Activated naive CD8-positive, alpha-beta T cell treated with anti-CD3 and anti-CD28 coated beads for 36 hours (primary cell): ENCODE measurements at places on chromosomes 5 and 9. TPM values are rescaled to one million over a fixed set of nuclear protein-coding genes. Genes with fewer than 3 reads are reported as not detected.
A peak's percentile ranks its signal among the peaks of the same experiment; 100 is the strongest.

Gene SUSD3
- 27.1 TPM for total RNA-seq

Gene PCDHA1
- not detected for total RNA-seq

Gene FOXI1
- not detected for total RNA-seq

GRCh38 chr5:31383734-31384133 is 148.2 kb downstream of the DROSHA start:
- DNase-seq = no peak

- no peak for DNase-seq
Measured at GRCh38 chr9:123314617-123315016, 41.4 kb upstream of the CRB2 start.

DNA sequence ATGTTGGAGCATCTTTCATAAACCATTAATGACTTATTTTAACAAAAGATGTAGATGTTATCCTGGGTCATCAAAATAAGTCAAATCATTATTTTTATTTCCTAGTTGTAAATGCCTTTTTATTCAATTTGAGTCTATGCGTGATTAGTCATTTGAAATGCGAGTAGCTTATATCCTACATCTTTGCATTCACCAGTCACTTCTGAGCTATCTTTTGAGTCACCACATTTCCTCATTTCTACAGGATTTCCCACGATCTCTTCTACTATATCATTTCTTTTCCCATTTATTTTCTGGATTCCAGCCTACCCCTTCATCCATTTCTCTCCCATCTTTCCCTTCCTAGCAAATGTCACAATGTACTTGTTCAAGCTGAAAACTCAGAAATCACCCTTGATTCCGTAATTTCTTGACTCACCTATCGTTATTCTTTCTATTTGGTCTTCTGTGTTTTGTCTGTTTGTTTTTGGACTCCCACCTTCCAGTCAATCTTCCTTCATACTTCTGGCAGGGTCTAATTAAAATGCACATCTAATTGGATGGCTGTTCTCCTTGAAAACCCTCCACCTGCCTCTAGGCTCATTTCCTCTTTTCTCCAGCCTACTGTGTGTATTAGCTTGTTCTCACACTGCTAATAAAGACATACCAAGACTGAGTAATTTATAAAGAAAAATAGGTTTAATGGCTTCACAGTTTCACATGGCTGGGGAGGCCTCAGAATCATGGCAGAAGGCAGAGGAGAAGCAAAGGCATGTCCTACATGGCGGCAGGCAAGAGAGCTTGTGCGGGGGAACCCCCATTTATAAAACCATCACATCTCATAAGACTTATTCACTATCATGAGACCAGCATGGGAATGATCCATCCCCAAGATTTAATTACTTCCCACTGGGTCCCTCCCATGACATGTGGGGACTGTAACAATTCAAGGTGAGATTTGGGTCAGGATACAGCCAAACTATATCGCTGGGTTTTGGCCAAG is 112.4 kb downstream of the MEF2C start:
- DNase-seq = no peak

DNA sequence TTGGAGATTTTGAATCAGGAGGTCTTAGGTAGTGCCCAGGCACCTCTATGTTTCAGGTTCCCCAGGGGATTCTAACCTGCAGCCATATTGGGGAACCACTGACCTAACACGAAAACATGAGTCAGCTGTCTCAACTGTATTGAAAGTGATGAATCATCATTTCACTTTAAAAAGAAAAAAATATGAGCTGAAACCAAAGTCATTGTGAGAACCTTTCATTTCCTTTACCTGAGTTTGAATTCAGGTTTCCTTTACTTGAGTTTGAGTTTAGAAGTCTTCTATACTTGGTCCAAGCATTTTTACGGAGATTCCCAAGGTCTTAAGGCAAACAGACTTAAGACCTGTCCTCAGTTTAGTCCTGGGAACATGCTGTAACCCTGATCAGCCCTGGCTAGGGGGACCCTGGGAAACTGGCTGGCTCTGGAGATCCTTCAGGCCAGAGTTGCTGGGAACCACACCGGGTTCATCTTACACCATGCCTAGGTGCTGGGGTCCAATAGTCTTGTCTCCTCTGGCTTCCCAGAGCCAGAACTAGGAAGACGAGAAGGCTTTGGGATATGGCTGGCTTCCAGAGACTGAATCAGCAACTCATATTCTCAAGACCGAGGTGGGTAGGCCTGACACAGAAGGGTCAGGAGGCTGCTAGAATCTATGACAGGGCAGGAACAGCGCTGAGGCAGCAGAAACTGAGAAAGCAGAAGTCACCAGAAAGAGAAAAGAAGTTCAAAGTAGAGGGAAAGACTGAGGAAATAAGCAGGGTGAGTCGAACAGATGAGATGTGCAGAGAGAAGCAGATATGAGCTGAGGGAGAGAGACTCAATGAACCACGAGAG is 16.4 kb upstream of the PDCD1LG2 start:
- DNase-seq = no peak

DNA sequence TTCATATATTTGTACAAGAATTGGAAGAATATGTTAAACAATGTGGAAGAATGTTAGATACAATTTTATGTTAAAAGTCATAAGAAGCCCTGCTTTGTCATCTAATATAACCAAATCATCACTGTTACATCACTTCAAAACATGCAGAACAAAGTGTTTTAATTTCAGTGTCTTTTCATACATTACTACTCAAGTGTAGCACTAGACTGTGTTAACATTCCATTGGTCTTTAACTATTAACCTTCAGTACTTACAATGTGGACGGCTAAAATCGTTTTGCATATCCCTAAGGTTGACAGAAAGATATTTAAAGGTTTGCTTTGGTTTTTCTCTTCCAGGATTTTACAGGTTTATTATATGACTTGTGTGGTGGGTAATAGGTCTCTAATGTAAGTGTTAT is 50.9 kb downstream of the VCAN start:
- DNase-seq = no peak

GRCh38 chr9:36892279-36892678 is 141.8 kb downstream of the PAX5 start:
- no peak for DNase-seq

- no peak for DNase-seq
Measured at GRCh38 chr9:14147738-14148137, 166.2 kb downstream of the NFIB start.

DNA sequence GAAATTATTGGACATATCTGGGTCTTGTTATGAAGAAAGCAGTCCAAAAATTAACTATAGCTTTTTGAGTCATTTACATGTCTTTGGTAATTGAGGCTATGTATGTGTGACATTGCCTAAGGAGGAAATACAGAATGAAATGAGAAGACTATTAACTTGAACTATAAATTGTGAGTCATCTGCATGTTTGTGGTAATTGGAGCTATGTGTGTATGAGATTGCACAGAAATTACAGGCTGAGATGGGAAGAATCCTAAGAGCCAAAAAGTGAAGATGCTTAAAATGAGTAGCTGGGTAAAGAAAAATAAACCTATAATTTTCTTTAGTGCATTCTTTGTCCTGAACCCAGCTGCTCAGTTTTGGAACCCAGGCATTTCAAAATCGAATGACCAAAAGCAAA is 747.6 kb upstream of the EDIL3 start:
- no peak for DNase-seq

GRCh38 chr9:137212520-137212919 is 7.0 kb downstream of the NDOR1 start:
- DNase-seq = no peak

GRCh38 chr5:136579238-136579637 is 213.9 kb upstream of the TRPC7 start:
- DNase-seq = no peak

GRCh38 chr5:133611357-133612248 is 738 bp downstream of the FSTL4 start:
- DNase-seq = peak; percentile 11

DNA sequence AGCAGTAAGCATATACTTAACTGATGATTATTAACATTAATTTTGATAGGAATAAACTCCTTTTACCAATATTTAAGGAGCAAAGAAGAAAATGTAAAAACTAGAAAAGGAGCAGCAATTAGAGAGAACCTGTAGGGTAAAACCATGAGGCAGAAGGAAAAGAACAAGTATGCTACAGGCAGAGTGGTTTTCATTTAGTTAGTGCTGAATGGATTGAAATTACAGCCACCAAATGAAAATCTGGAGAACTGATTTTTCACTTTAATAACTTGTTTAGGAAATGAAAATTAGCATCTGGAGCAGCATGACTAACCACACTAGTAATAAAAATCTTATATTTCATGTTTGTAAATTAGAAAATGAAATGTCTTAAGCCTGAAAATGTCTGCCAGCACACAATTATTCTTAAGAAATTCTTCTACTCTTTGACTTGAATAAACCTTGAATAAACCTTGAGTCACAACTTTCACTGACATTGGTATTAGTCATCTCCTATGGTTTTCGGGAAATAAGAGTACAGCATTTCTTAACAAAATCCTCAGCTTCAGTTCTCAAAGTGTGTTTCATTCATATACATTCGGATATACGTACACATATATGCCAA is 1504.9 kb upstream of the C9orf72 start:
- DNase-seq = no peak

DNA sequence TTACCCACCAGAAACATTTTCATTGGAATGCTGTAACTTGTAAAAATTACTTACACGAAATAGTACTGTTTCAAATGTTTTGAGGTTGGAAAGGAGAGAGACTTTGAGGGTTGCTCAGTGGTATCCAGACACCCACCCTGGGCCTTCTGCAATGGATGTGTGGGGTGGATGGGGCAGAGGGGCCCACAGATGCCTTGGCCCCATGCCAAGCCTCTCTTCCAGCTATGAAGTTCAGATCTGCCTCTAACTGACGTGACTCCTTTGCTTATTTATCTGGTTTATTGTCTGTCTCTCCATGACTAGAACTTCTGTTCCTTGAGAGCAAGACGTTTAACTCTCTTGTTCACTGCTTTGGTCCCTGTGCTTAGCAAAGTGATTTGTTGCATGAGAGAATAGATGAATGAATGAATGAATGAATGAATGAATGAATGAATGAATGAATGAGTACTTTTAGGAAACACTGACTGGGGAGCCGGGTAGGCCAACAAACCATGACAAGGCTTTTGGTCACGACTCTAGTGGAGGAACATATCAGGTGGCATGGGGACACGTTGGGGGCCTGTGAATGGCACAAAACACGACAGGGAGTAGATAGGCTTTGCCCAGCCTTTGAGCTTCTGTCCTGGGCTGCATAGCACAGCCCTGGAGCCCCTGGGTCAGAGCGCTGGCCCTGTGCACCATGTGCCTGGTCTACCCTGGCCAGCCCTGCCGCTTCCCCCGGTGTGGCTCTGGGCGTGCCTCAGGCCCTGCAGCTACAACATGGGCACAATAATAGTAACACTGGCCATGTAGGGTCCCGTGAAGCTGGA is 31.8 kb downstream of the AK8 start:
- no peak for DNase-seq
